ENCODE measurements at places on chromosomes 4 and X.

- no peak for DNase-seq
Measured at GRCh38 chr4:32735856-32736590, 2015.9 kb downstream of the PCDH7 start.

DNA sequence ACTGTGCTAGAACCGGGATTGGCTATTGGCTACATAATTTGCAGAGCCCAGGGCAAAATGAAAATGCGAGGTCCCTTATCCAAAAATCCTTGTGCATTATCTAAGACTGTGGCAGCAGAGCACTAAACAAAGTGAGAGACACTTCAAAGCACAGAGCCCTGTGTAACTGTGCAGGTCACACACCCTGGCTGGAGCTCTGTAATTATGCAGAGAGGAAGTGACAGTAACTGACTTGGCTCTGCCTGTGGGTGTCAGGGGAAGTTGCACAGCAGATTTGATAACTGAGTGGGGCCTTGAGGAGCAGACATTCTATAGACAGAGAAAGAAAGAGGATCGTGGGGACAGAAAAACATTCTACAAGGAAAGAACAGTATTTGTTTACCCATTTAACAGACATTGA, 173.5 kb upstream of the FMR1 start:
- no peak for DNase-seq

- DNase-seq = no peak
Measured at GRCh38 chrX:129663171-129663570, 8.4 kb upstream of the APLN start.

DNA sequence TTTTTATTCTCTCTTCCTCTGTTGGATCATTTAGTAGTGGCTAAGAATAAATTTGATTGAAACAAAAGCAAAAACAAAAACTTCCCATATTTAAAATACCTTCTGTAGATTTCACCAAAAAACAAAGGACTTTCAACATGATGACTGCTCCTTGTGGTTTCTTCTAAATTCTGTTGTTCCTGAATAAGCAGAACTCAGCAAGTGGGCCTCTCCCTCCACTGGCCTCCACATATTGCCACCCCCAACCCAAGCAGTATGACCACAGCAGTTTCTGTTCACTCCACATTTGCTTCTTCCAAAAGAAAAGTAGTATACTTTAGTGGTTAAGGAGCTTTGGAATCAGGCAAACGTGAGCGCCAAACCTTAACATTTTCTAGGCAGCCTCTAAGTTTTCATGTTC, 114.7 kb downstream of the COX18 start:
- DNase-seq = no peak

DNA sequence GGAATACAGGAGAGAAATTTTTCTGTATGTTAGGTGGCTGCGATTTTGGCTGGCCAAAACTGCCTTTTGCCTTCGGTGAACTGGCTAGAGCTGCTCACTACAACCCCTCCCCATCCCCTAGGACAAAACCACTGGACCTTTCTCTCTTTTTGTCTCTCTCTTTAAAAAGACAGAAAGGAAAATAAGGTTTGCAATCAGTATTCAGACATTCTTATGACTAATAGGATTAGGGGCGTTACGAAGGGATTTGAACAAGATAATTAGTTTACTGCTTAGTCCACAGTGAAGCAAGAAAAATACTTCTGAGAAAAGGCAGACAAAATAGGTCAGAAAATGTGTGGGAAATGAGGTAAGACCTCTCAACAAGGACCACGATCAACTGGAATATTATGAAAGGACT, 180.4 kb downstream of the SLIT2 start:
- no peak for DNase-seq

DNA sequence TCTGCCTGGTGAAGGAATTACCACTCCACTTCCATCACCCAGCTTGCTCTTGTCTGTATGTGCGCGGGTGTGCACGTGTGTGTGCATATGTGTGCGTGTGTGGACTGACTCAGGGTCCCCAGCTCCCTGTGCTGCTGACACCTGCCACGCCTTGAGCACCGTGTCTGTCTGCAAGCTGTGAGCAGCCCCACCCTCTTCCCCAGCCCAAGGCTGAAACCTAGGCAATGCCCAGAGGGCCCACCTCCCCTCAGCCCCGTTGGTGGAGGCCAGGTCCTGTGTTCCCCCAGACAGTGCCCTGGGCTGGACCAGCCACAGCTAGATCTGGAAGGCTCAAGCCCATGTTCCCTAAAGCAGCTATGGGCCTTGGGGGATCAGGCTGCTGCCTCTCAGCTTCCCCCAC, 2.0 kb upstream of the CCNQ start:
- no peak for DNase-seq

GRCh38 chr4:71907071-71907470, 123.2 kb upstream of the GC start:
- no peak for DNase-seq

GRCh38 chr4:151039733-151040132, 24.6 kb upstream of the LRBA start:
- DNase-seq = no peak

DNA sequence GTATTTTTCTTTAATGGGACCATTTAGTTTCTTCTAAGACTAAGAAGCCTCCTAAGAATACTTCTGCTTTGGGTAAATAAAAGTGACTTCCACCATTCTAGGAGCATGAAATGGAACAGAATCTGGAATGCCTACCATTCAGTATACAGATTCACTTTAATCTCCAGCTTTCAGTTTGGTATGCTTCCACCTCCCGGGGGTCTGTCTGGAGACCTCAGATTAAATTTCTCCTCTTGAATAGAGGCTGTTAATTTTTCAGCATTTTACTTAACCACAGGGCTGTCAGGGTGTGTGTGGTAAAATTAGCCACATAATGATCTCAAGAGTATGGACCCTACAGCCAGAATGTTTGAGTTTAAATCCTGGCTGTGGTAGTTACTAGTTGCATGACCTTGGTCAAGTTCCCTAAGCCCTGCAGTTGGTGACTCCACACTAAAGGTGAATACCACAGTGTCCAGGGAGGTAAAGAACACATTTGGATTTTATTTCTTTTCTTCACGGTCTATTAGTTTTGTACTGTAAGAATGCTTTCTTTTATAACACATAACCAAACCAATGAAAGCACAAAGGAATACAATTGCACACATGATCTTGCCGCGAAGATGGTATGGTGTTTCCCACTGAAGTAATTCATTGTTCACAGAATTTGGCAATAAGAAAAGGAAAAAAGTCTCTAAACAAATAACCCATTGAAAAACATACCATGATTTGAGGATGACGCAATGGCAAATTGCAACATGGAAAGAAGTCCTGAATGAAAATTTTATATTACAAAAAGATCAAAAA, 37.3 kb upstream of the TRIM2 start:
- no peak for DNase-seq

- no peak for DNase-seq
Measured at GRCh38 chr4:8790749-8791148, 80.9 kb downstream of the HMX1 start.

DNA sequence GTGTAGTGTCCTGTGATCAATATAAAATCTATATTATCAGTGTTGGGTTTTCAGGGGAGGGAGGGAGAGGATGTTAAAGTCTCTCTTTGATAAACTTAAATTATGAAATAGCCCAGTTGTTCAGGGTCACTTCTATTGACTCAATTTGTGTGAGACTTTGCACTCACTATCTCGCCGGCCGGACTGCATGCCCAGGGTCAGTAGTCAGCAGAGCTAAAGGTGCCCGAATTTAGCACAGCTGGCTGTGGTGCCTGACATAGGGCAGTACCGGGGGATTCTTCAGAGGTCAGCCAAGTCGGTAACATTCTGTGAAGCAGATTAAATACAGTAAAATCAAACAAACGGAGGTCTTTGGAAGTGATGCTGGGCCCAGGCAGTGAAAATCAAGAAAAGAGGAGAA, 19.2 kb downstream of the GABRQ start:
- DNase-seq = no peak

GRCh38 chrX:130896802-130897501, 6.1 kb downstream of the ENOX2 start:
- DNase-seq = no peak

DNA sequence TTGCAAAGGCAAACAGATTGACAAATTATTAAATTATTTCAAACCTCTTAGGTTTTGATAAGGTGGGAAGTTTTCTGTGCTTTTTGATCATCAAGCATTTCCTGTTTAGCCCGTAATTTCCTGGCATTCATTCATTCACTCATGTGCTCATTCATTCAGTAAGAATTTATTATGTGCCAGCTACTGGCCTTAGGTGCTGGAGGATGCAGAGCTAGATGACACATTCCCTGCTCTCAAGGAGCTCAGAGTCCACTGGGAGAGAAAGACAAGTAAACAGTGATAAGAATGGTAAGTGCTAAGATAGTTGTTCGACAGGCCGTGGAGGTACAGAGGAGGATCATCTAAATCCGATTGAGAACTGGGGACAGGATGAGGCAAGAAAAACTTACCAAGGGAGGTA, 153.0 kb downstream of the DCTD start:
- no peak for DNase-seq

DNA sequence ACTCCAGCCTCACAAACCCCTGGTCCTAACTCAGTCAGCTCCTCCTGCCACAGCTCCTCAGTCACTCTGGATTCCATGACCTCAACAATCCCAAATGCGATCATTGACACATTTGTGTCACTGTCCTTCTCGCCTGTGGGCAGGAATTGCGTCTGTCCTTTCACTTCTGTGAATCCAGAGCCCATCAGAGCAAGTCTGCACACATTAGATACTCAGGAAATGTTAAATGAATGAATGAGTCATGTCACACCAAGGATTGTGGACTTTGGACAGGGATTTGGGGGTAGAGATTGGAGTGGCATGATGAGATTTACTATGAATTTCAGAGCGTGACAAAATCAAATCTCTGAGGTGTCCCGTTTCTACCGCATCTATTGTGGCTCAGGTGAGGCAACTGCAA, 11.8 kb upstream of the CLDN24 start:
- DNase-seq = no peak

GRCh38 chr4:83269256-83269655, 15.3 kb downstream of the COQ2 start:
- no peak for DNase-seq

- no peak for DNase-seq
Measured at GRCh38 chr4:42703813-42704212, 46.9 kb upstream of the ATP8A1 start.

DNA sequence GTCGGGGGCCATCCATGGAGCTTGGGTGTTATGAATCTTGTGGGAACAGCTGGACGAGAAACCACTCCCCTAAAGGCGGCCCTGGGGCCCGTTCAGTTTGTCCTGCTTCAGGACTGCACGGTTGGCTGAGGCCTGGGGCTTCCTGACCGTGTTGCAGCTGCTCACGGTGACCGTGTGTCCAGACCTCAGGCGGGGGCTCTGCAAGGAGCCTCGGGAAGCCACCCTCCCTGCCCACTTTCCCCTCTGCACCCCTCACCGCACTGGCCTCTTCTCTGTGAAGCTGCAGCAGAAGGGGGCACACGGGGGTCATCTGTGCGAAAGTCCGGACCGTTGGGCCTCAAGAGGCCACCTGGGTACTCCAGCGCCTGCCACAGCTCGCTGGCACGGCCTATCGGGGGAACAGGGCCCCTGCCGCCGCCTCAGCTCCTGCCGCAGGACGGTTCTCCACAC, 29.4 kb downstream of the UVSSA start:
- no peak for DNase-seq

DNA sequence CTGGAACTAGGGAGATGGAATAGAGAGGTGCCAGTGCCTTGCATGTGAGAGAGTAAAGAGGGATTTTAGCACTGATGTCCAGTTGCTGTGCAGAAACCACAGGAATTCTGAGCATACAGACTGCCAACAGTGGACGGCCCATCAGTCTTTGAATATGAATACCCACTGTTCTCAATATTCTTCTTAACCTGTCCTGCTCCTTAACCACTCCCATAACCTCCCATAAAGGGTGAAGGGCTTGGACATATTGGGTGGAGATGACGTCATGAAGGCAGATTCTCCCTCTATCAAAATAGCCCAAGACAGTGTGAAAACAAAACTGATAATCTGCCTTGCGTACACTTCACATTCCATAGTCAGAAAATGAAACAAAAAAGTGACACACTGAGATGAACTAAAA, 1313.7 kb upstream of the PABPC4L start:
- DNase-seq = no peak

DNA sequence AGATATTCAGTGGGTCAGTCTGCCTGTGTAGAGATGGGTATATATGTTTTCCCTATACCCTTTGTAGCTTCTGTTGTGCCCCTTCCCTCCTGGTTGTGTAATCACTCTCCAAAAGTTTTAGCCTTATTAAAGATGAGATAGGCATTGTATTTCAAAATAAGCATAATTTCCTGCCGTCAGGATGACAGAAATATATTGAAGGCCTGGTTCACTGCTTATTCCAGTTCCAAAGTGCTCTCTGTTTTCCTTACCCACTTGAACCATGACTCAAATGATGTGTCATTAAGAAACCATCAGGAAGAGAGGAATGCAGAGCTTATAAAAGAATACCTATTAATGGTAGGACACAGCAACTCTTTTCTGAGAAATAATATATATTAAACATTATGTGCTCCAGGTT, 178.5 kb downstream of the GABRB1 start:
- no peak for DNase-seq

Measured in activated CD8-positive, alpha-beta memory T cell treated with anti-CD3 and anti-CD28 coated beads for 48 hours (primary cell).